ENCODE measurements at places on chromosomes 13 and 19. TPM values are rescaled to one million over a fixed set of nuclear protein-coding genes. Genes with fewer than 3 reads are reported as not detected.

APOE gene
- 0.32 TPM for total RNA-seq

ZNF358 gene
- total RNA-seq = 18.5 TPM

CIRBP gene
- 371 TPM for total RNA-seq

ZNF888 gene
- total RNA-seq = 3.9 TPM

PLIN5 gene
- not detected for total RNA-seq

PLPPR3 gene
- total RNA-seq = 0.39 TPM

TMEM38A gene
- total RNA-seq = 2.2 TPM

SSC5D gene
- 23.4 TPM for total RNA-seq

SERTM1 gene
- total RNA-seq = not detected

ZNF805 gene
- total RNA-seq = 26.7 TPM

SLC25A42 gene
- total RNA-seq = 5.6 TPM

KLC3 gene
- 0.11 TPM for total RNA-seq

LHB gene
- total RNA-seq = not detected

ERICH6B gene
- not detected for total RNA-seq

ZNF234 gene
- total RNA-seq = 16.5 TPM

THSD1 gene
- 22.0 TPM for total RNA-seq

PABPC3 gene
- total RNA-seq = 0.39 TPM

PRODH2 gene
- not detected for total RNA-seq

SCN1B gene
- total RNA-seq = 17.2 TPM

NKPD1 gene
- total RNA-seq = not detected

CRB3 gene
- total RNA-seq = not detected

ZNF284 gene
- total RNA-seq = 4.6 TPM

HSPBP1 gene
- 23.0 TPM for total RNA-seq

FCER2 gene
- total RNA-seq = not detected

FXYD3 gene
- not detected for total RNA-seq

SULT2A1 gene
- total RNA-seq = not detected

CBLC gene
- not detected for total RNA-seq

RNF17 gene
- not detected for total RNA-seq

TMEM59L gene
- 0.65 TPM for total RNA-seq

CEBPG gene
- 20.6 TPM for total RNA-seq

EDNRB gene
- 0.11 TPM for total RNA-seq

DNM2 gene
- total RNA-seq = 75.5 TPM

SHISA7 gene
- total RNA-seq = not detected

CACNG6 gene
- total RNA-seq = not detected

ICAM5 gene
- total RNA-seq = 0.13 TPM

ADAMTS10 gene
- 27.2 TPM for total RNA-seq

RASA3 gene
- total RNA-seq = 33.2 TPM

UPK1A gene
- not detected for total RNA-seq

KIR3DL1 gene
- total RNA-seq = not detected

ZNF616 gene
- total RNA-seq = 12.5 TPM

N4BP2L1 gene
- 10.6 TPM for total RNA-seq

PRRG2 gene
- total RNA-seq = 0.26 TPM

NEK5 gene
- 0.43 TPM for total RNA-seq

KLK7 gene
- not detected for total RNA-seq

ONECUT3 gene
- not detected for total RNA-seq

LIG4 gene
- total RNA-seq = 8.5 TPM

PSG6 gene
- total RNA-seq = not detected

SIGLEC10 gene
- total RNA-seq = not detected

PGLYRP2 gene
- total RNA-seq = not detected

ZNF491 gene
- 7.5 TPM for total RNA-seq

SLC15A1 gene
- total RNA-seq = not detected

CACNG7 gene
- total RNA-seq = not detected

HMG20B gene
- 67.1 TPM for total RNA-seq
